ENCODE measurements at places on chromosomes 2 and 18.

GRCh38 chr18:45251236-45251635 is 364.0 kb upstream of the SLC14A2 start:
- no peak for DNase-seq

DNA sequence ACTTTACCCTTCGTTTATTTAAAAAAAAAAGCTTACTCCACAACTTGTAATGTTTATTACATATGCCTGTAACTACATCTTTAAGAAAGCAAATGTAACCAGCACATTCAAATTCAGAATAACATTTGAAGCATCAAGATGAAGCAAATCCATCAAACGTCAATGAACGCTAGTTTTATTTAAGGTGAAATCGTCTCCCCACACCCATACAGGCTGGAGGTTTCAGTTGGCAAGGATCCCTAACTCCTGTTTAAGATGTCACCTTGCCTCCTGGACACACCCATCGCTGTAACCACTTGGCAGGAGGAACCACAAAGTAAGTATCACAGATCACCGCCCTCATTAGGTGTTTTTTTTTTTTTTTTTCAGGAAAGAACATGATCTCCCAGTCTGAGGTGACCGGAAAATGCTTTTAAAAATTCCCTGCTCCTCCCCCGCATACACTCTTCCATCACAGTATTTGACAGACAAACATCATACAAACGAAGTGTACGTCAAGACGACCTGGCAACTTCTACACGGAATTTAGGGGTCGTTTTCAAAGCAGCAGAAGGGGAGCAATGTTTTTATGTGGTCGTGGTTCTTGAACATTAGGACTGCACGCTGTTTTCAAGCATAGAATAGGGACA is 19.7 kb upstream of the STPG4 start:
- peak; percentile 62 for DNase-seq

DNA sequence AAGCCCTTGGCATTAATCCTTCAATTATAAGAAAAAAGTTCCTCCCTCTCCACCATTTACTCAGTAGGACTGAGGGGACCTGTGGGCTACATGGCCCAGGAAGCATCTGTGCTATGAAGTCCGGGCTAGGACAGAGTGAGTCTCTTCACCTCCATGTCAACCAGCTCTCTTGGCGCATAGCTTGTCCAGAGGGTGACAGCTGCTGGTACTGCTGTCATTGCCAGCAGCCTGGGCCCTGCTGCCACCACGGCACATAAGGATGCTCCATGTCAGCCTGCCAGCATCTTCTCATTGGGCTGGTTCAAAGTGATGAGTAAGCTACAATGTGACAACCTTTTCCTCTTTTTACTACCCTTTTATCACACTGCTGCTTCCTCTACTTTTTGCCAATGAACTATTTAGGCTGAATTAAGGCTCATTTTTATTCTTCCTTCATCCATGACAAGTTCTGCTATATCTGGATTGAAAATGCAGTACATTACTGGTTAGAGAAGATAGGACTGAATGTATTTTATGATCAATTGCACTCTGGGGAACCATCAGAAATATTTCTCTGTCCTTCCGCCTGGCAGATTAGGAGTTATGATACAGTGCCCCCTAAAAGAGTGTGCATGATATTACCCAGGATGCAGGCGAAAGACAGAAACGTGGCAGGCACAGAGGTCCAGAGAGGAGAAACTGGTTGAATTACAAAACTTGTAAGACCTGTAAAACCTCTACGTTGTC is 258.9 kb upstream of the TNP1 start:
- DNase-seq, result no peak

DNA sequence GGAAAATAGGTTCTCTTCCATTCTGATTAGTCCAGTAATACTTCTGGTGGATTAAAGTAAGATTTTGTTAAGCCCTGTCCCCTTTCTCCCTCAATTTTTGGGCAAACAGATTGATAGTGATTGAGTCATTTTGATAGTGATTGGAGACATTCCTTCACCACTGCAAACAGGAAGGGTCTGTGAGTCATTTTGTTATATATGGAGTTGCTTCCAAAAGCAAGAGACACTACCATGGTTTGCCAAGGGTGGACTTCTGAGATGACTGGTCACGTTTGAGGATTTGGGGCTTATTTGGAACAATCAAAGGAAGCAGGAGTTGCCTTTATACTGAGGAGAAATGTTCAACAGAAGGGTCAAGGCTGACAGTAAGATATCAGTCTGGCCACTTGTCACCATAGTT is 249.9 kb downstream of the PARD3B start:
- DNase-seq, result no peak

GRCh38 chr18:74608681-74609080 is 11.0 kb downstream of the ZNF407 start:
- no peak for DNase-seq

- DNase-seq, result no peak
Observed at GRCh38 chr18:33132657-33133056, 307.9 kb downstream of the CCDC178 start.

DNA sequence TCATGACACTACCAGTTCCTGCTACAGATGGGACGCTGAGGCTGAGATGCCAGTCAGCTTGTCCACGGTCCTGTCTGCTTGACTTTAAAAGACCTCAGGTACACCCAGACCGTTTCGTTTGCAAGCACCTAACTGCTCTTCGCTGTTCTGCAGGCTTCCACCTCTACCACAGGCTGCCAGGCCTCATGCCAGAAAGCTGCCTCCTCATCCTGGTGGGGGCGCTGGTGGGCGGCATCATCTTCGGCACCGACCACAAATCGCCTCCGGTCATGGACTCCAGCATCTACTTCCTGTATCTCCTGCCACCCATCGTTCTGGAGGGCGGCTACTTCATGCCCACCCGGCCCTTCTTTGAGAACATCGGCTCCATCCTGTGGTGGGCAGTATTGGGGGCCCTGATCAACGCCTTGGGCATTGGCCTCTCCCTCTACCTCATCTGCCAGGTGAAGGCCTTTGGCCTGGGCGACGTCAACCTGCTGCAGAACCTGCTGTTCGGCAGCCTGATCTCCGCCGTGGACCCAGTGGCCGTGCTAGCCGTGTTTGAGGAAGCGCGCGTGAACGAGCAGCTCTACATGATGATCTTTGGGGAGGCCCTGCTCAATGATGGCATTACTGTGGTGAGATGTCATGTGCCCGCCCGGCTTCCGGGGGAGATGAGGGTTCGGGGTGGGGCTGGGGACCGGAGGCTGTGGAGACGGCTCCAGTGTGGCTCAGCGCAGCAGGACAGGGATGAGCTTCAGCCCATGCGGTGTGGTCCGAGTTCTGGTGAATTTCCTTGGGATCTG is 5.9 kb downstream of the SLC9A4 start:
- DNase-seq, result no peak

DNA sequence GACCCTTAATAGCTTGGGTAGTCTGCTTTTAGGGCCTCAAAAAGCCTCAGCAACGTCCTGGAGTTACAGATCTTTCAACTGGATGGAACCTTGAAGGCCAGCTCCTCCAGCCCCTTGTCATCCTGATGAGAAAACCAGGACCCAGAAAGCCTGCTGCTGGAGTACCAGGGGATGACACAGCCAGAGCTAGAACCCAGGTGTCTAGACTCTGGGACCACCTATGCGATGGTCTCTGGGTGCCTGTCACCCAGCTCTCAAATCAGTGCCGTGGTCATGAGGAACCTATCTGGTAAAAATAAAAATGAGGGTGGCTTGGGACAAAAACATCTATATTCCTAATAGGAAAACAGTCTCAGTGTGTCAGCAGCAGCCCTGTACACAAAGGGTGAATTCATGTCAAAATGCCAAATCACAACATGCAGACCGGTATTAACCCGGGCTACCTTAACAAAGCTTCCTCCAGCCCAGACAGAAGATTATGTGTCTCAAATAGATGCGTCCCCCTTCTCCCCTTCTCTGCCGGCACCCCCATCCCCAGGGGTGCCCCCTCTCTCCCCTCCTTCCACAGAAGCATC is 28.5 kb downstream of the SMAD7 start:
- no peak for DNase-seq

DNA sequence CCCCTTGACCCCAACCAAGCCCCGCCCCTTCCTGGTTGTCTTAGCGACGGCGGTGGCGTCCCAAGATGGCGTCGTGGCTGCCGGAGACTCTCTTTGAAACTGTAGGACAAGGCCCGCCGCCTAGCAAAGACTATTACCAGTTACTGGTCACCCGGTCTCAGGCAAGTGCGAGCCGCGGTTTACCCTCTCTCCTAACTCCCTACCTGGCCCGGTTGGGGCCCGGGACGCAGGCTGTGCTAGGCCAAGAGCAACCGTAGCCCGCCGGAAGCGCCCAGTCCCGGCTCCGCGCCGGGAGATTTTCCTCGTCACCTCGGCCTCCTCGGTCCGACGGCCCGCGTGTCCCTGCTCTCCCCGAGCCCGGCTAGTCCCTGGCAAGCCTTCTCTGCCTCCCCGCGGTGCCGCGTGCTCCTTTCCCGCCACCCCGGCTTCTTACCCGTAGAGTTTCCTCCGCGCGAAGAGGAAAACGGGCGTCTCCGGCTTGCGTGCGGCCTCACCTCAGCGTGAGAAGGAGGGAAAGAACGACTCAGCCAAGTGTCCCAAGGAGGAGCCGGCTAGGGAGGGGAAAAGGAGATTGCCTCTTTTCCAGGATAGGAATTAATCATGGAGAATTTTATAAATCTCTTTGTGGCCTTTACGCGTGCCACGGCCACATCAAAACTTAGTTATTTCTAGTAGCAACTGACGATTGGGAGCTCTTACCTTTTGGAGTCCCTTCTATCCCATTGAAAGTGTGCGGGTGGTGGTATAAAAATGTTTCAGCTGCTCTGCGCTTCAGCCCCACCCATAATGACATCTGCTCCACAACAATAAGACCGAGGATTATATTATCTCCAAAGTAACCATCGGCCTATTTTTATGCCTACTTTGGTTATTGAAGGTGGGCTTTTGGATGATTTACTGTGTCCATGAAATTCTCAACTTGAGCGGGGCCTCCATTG is at the start of gene FBXO36:
Gene FBXO36 (plus strand): TSS at position 55 of the 938 bp plus-strand sequence. CDS start 11 bp downstream, at position 66.
- DNase-seq, result peak; percentile 89

DNA sequence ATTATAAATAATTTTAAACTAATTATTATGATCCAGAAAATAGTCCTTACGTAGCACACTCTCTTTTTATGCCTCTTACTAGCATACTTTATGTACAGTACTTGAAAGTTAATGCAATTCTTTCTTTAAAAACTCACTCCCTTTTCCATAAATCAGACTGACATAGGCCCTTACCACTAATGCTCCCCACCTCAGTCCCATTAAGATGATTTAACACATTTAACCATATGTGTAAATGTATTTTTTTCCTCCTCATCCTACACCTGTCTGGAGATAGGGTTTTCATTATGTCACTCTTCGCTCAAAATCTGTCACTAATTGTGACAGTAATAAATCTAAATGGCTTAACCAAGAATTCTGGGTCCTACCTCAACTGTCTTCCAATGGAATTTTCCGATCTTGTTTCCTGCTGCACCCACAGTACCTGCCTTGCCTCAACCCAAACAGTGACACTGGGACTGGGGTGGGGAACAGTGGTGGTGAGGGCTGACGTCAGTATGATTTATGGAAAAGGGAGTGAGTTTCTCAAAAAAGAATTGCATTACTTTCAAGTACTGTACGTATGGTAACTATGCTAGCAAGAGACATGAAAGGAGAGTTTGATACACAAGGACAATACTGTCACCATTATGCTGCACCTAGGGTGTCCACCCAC is 25.1 kb downstream of the EFEMP1 start:
- DNase-seq, result no peak

DNA sequence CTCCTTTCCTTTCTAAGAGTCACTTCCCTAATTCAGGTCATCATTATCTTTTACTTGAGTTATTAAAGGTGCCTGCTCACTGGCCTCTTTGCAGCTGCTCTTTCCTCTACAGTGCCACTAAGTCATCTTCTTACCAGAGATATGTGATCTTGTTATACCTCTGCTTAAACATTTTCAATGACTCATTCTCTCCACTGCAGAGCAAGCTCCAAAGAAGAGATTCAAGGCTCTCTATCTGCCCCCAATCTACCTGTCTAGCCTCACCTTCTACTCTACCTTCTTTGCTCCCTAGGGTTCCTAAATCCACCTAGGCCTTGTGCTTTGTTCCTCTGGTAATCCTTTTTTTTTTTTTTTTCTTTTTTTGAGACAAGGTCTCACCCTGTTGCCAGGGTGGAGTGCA is 3.1 kb downstream of the ARHGEF33 start:
- DNase-seq, result no peak

DNA sequence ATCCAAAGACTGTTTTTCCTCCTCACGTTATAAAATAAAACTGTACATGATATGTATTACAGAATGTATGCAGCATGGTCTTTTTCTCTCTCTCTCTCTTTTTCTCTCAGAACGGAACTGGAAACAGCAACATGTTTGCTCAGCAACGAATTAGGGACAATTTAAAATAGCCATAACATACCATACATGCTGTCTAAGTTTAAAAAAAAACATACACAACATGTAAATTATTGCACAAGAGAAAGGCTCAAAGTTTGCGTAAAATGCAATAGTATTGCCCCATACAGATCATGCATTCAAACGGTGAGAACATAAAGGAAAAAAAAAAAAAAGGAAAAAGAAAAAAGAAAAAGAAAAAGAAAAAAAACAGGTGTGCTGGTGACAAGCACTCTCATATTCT is 93.6 kb downstream of the BCL11A start:
- DNase-seq, result no peak

- DNase-seq, result no peak
Observed at GRCh38 chr2:162686336-162686735, 152.2 kb downstream of the KCNH7 start.

- DNase-seq, result peak; percentile 36
Observed at GRCh38 chr2:28620291-28620793, 124.5 kb downstream of the PLB1 start.

All from CD4-positive, alpha-beta T cell treated with Interleukin-21 for 1 hour (primary cell).